Fibroblast of lung (primary cell): ENCODE measurements at places on chromosomes 3 and 15. TPM values are rescaled to one million over a fixed set of nuclear protein-coding genes. Genes with fewer than 3 reads are reported as not detected.

DNA sequence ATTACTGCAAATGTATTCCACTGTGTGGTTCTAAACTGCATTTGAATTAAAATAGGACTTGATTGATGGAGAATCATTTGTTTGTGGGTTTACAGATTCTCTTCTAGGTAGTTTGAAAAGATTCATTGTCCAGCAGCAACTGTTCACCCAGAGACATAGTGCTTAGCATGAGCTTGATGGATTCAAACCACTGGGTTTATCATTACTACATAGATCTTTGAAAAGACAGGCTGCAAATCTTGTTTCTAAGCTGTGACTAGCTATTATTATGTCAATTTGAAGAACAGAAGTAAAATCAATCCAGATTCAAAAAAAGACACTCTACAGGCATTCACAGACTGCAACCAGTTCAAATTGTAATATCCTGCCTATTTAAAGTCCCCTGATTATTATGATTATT, 49.8 kb downstream of the MBNL1 start:
- no peak for DNase-seq

- no peak for DNase-seq
These were observed 43.6 kb downstream of the C2CD4B start for GRCh38 chr15:62121273-62122015.

- DNase-seq: peak; percentile 98
These were observed 33.8 kb downstream of the DRD3 start for GRCh38 chr3:114144909-114145688.

DNA sequence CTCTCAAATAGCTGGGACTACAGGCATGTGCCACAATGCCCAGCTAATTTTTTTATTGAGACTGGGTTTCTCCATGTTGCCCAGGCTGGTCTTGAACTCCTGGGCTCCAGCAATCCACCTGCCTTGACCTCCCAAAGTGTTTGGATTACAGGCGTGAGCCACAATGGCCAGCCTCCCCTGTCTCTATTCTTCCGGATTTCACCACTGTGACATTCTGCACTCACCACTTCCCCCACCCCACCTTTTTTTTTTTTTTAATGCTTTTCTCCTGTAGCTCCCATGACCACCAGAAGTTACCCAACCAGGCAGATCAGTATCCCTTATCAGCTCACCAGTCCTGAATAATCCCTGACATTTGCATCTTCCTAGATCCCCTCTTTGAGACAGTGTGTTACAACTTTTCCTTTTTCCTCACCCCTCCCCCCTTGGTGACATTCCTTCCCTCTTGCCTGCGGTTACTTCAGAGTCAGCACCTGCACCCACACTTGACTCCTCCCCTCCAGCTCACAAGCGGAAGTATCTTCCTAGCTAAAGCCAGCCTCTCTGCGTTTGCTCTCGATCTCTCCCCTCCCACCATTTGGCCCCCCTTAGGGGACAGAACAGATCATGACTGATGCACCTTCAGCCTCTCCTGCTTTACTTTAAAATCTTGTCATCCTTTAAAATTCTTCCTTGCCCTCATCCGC, 13.5 kb upstream of the ZNF592 start:
- DNase-seq: peak; percentile 83

DNA sequence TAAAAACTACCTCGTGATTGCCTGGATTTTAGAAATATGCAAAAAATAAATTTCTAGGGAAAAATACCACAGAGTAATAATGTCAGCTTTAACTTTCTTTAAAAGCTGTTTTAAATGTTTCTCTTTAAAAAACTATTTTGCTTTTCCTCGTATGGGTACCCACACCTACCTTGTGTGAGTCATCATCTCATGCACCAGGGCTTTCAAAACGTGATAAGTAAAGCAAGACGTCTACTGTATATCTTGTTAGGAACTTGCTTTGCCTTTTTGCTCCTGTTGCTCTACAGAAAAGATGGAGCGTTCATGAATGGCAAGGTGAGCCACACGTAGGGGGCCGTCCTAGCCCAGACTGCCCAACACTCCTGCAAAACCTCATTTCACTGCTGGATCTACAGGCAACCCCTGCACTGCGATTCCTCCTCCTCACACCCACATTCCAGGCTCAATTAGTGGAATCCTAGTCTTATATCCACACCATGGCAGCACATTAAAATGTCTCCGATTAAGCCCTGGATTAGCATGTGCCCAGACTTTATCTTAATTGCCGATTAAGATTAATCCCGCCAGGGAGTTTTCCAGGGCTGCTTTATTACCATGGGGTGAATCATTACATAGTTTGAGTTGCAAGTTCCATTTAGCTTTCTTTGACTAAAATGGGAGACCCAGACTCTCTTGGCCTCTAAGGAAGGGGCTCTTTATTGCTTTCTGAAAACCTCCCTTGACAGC, 293.6 kb upstream of the ICE2 start:
- no peak for DNase-seq

DNA sequence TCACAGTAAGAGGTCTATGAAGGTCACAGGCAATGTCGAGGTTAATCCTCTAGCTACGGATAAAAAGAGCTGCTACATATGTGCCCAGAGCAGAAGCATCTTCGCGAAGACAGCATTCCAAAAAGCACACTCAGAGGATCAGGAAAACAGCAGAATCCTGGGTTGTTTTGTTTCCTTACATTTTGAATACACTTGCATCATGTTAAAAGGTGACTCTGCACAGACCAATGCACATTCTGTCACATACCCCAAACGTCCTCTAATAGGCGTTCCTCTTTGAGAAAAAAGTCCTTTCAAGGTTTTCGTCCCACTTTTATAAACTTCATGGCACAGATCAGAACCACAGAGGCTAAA, 52.7 kb downstream of the VGLL4 start:
- DNase-seq: peak; percentile 62

DNA sequence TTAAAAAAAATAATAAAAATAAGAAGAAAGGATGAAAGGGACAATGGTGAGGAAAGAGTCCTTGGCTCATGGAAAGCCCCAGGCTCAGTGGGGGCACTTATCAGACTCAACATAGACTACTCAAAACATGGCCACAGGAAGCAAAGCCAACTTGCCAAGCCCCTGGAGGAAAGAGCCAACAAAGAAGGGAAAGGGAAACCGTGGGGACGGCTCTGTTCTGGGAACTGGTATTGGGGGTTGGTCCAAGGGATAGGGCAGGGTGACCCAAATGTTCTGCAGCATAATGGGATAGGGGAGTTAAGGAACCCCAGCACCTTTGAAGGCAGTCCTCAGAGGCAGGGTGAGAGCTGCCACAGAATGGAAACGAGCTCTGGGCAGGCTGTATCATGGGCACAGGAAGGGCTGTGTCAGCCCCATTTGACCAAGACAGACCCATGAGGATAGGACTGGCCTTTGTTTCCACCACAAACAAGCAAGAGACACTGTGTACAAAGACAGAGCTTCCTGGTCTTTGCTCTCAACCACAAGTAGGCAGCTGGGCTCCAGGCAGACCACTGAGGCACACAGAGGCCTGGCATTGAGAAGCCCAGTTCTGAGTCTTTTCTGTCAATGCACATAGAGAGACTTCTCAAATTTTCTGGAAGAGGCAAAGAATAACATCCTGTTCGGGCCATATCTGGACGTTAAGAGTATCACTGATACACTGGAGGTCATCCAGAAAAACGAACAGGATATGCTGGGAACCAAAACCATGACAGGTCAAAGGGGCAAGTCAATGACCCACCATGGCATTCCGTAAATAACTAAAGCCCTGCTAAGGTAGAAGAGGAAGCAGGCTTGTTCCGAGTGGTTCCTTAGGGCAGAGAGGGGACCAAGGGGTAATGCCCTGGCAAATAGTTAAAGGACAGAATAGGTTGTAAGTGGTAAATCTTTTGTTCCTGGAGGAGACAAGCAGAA, 10.6 kb upstream of the SEMA7A start:
- no peak for DNase-seq

DNA sequence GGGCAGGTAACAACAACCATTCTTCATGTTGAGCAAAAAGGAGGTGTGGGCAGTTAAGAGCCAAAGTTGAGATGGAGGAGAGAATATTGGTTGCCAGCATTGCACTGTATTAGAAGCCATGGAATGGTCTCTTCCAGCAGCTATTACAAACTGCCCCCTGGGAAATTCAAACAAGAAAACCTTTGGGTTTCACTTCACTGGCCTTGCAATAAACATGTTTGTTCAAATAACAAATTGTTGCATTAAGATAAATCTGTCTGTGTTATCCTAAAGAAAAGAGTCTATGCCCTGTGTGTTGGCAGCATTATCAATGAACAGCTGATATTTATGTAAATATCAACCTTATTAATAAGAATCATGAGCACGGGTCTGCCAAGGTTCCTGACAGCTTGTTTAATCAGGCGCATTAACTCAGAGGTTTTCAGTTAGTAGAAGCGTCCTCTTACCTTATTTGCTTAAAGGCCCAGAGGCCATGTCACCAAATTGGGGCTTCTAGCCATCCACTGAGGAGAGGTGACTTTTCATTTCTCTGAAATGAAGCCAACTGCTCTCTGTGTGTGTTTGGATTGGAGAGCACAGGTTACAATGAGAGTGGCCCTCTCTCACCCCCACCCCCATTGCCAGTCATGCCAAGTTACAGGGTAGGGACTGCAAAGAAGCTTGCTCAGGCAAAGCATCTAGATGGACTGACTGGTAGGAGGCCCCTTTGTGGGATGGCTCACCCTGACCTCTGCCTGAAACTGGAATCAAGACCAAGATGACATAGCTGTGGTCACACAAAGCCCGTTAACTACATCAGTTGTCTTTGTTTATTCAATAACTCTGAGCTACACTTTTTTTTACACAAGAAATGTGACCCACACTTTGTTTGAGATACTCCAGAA, 10.5 kb downstream of the FILIP1L start:
- DNase-seq: peak; percentile 90

DNA sequence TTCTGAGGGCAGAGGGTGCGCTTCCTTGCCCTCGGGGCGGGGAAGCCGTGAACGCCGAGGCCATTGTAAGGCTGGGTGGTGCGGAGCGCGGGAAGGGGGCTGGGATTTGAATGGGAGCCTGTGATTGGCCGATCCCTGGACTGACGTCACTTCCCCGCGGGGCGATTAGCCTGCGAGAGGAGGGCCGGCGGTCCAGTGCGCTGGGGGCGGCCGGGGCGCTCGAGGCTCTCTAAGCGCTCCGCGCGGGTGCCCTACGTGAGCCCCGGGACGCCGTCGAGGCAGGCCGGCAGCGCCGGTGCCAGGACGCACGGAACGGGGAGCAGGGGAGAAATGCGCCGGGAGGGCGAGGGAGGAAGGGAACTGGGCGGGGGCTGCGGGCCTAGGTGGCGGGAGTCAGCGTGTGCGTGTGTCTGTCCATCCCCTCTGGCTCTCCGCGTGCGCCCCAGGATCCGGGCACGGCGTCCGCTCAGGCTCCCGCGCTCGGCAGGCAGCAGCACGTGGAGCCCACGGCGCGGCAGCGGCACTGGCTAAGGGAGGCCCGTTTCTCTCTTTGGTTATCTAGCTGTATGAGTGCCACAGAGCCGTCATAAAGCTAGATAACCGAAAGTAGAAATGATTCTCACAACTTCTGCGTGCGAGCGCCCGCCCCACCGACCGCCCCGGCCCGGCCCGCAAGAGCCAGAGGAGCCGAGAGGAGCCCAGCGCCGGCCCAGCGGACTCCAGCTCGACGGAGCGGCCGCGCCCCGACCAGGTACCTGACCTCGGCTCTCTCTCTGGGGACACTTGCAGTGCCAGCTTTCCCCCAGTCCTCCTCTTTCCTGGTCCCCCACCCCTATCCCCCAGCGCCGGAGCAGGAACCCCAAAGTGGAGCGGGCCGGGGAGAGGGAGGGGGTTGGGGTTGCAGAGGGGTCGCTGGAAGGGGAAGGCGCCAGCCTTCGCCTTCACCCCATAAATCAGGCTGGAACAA, 33.1 kb upstream of the POLG start:
- DNase-seq: no peak

DNA sequence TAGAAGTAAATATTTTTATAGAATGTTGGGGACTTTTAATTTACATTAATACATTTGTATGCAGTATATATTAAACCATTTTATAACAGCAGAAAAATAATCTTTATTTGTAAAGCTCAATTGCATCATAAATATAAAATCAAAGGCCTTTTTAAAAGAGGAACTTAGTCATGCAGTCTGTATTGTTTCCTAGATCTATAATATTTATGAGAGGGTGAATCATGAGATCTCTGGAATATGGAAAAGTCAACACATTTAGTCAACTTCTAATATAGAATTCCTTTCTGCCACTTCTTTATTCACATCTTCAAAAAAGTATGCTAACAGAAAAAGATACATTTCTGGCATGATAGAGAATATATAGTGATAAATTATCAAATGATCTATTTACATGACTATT, 410.3 kb upstream of the ZNF385D start:
- DNase-seq: no peak

DNA sequence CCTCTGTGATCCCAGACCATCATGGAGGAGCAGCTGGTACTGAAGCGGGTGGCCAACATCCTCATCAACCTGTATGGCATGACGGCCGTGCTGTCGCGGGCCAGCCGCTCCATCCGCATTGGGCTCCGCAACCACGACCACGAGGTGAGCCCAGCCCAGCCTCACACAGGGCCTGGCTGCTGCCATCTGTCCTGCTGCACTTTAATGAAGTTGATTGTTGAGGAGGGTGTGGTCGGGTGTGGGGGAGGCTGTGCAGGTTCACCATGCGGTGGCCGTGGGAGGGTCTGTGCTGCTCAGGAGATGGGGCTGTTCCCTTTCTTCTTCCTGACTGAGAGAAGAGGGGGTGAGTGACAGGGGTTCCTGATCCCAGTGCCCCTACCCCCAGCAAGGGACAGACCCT, 30.6 kb downstream of the ACAD9 start:
- DNase-seq: no peak

DNA sequence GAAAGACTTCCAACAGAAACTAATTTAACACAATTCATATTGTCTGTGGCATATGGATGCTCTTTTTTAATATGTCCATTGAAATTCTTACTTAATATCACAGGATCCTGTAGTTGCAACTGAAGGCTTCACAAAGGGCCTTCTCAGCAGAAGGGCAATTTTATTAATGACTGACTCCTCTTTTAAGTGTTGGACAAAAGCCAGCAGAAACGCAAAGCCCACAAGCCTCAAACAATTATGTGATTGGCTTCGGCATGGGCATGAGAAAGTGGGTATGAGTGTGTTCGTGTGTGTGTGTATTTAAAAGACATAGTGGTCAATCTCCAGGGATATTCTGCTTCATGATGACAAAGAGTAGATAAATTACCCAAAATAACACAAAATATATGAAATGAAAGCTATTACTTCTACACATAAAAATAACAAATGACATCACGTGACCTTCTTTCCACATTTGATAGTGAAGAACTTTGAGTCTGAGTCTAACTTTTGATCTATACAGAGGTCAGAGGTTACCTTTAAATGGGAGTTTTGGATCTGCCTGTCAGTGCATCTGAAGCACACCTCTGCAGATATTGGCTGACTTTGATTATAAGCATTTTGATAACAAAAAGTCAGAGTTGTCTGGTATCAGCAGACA, 496.9 kb downstream of the CADM2 start:
- no peak for DNase-seq

GRCh38 chr3:156668073-156668763, 6.2 kb upstream of the TIPARP start:
- peak; percentile 62 for DNase-seq

Gene TMC3
- total RNA-seq: not detected in 2 replicates

Gene MAP1A
- 70.4 and 201 TPM in 2 replicates for total RNA-seq

Gene POLQ
- 3.3 and 4.1 TPM in 2 replicates for total RNA-seq

Gene PLCB2
- total RNA-seq: under 0.01 TPM in 2 replicates

Gene CHP1
- 61.4 and 84.7 TPM in 2 replicates for total RNA-seq

Gene TRMT10C
- 23.8 and 32.1 TPM in 2 replicates for total RNA-seq

Gene BNC1
- 7.7 and 14.2 TPM in 2 replicates for total RNA-seq

Gene LTF
- not detected in 2 replicates for total RNA-seq
